ENCODE measurements at places on chromosomes 6 and 20.

GRCh38 chr6:35754452-35755277 lies 17.8 kb downstream of the ARMC12 start:
- no peak for DNase-seq

- no peak for DNase-seq
Measured at GRCh38 chr20:63235399-63235983, at the start of gene BIRC7. TSS of gene BIRC7 (plus strand) at chr20:63235905. CDS start at chr20:63236097, 192 bp downstream.

GRCh38 chr6:142318714-142319113 lies 16.9 kb downstream of the ADGRG6 start:
- DNase-seq = no peak

GRCh38 chr6:166045173-166045859 lies 122.3 kb downstream of the TBXT start:
- no peak for DNase-seq

DNA sequence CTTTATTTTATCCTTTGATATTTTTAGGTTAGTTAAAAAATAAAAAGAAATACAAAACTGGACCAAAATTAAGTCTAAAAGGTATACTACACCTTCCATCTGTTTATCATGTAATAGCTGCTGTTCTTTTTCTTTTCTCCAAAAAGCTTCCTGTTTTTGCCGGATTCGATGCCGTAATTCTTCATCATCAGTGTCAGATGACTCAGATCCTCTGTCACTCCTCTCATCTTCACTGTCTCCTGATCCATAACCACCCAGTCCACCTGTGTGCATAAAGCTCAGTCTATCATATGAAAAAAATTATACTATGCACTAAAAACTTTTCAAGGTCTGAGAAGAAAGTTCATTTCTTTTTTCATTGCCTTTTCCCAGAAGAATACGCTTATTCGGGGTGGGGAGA lies 8.5 kb upstream of the COQ3 start:
- no peak for DNase-seq

DNA sequence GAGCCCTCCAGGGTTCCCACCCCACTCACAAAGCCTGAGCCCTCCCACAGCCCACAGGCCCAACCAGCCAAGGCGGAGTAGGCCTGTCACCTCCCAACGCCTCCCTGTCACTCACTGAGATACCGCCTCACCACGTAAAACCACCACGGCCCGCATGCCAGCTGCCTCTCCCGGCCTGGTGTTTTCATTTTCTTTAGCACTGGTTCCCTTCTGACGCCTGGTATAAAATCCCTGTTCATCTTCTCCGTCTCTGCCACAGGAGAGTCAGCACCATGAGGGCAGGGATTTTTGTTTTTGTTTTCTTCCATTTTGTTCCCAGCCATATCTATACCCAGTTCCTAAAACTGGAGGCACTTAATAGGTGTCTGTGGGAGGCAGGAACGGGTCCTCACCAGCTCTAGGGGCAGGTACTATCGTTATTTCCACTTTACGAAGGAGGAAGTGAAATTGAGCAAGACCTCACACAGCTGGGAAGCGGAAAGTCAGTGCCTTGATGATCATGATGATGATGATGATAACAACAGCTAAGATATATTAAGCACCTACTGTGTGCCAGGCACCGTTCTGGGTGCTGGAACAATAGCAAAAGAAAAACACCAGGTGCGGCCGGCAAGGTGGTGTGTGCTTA lies 58.6 kb downstream of the SNAI1 start:
- DNase-seq = no peak

Measured in anterior cingulate cortex (tissue), 58 donors.